ENCODE measurements at places on chromosomes 1 and 21.

DNA sequence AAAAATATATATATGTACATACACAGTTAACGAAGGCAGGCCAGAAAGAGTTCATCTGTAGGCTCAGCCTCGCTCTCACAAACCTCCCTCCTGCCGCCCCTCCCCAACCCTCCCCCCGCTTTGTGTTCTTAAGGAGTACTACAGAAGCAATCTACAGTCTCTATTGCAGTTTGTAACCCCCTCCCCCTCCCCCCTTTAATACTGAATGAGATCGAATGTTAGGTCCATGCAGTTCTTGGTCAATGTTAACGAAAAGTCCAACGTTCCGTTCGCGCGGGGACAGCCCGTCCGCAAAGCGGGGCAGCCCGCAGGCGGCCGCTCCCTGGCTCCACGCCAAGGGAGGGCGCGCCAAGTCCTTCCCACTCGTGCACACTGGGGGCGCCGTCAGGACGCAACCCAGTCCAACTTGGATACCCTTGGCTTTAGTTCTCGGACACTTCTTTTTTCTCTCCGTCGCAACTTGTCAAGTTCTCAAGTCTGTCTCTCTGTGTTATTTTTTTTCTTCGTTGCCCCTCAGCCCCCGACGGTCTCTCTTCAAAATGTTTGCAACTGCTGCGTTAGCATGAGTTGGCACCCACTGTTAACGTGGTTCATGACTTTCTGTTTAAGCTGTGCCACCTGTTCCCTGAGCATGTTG is 2.2 kb downstream of the JUN start:
- peak; percentile 53 for DNase-seq

DNA sequence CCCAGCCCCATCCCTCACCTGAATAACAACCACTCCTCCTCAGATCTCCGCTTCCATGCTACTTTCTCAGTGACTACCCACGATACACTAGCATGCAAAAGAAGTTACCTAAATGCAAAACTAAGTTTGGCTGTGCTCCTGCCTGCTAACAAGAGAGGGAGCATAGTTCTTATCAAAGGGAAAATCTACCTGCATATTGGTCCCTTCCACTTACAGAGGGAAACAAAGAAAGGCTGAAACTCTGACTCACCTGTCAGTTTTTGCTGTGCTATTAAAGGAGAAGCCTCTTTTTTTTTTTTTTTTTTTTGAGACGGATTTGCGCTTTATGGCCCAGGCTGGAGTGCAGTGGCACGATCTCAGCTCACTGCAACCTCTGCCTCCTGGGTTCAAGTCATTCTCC is 43.8 kb upstream of the RAVER2 start:
- DNase-seq, result no peak

DNA sequence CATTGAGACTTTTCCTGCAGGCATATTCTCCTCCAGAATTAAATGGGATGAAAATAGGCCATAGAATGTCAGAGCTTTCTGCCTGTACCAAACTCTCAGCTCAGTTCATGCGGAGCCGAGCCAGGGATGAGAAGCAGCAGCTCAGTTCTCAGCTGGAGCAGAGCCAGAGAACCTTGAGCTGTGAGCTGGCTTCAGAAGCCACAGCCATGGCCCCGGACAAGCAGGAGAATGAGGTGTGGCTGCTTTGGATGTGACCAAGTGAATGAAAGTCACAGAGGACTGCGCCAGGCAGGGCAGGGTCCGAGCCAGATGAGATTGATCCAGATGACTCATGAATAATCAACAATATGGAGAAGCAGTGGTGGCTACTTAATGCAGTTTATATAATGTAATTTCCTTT is 633.8 kb downstream of the NCAM2 start:
- no peak for DNase-seq

GRCh38 chr1:119228335-119229080 is 88.1 kb upstream of the WARS2 start:
- DNase-seq, result no peak

DNA sequence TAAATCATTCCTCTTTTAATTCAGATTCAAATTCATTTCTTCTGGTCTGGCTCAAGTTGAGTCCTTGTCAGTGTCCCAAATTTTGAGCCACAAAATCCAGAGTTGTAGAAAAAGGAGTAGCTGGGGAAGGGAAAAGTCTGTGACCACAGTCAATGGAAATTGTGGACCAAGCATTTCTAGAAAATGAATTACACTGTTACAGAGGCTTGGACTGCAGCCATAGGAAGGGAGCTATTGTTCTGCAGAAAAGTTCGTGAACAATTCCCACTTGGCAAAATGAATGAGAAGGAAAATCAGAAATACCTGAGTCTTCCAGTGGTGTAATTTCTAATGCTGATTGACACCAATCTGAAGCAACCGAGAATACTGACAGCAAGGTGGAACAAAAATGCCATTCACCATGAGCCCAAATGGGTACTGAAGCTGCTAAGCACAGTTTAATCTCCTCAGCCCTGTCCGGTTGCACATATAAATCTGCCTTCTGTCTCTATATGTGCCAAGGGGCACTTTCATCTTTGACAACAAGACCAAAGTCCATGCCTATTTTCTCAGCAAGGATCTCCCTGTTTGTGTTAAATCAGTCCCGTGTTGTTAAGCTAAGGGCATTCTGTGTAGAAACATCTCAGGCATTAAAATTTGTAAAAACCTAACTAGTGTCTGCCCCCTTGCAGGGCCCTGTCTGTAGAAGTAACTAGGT is 51.3 kb downstream of the TEX35 start:
- no peak for DNase-seq

- no peak for DNase-seq
These were observed 27.5 kb upstream of the TMEM54 start for GRCh38 chr1:32928715-32929114.

DNA sequence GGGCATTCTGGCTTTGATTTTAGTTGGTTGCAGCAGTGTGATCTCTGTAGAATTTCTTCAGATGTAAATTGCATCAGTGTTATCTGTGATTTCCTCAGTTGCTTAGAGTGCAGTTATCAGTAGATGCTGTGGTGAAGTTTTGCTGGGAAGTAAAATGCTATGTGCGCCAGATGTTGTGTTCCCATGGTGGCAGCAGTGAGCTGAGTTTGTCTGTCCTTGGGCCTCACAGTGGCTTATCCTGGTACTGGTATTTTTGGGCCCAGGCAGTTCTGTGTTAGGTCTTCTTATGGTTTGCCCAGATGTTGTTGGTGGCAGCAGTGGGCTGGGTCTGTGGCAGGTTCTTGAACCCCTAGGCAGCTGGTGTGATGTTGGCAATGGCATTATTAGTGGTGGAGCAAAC is 1242.1 kb downstream of the PLA2G4A start:
- DNase-seq, result no peak

Measured in urinary bladder (tissue), 4 donors.